ENCODE measurements at places on chromosomes 6 and 20.

GRCh38 chr20:11778206-11778570 is 139.5 kb upstream of the BTBD3 start:
- no peak for DNase-seq

- no peak for DNase-seq
These were observed 85.5 kb upstream of the ZNF217 start for GRCh38 chr20:53678990-53679596.

GRCh38 chr6:45655745-45656476 is 278.2 kb upstream of the SUPT3H start:
- DNase-seq, result no peak

- no peak for DNase-seq
These were observed 83.1 kb downstream of the KCNQ5 start for GRCh38 chr6:72704979-72705378.

- no peak for DNase-seq
These were observed 87.6 kb downstream of the BMP2 start for GRCh38 chr20:6855104-6855503.

DNA sequence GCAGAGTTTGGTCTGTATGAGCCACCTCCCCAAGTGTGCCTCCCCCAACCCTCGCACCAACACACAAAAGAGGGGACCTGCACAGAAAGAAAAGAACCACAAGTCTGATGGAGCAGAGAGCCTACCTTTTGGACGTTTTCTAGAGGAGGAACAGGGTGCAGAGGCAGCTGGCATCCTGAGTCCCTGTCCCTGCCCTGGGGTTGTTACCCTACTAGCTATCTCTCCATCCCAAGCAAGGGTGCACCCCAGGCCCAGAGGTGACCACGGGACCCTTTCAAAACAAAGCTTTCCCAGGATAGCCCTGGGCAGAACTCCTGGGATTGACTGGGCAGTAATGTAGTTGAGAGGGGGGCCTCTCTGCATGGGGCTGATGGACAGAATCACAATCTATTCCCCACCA is 9.7 kb upstream of the MATN4 start:
- DNase-seq, result no peak

- no peak for DNase-seq
These were observed 49.6 kb upstream of the PDE7B start for GRCh38 chr6:135801755-135802465.

DNA sequence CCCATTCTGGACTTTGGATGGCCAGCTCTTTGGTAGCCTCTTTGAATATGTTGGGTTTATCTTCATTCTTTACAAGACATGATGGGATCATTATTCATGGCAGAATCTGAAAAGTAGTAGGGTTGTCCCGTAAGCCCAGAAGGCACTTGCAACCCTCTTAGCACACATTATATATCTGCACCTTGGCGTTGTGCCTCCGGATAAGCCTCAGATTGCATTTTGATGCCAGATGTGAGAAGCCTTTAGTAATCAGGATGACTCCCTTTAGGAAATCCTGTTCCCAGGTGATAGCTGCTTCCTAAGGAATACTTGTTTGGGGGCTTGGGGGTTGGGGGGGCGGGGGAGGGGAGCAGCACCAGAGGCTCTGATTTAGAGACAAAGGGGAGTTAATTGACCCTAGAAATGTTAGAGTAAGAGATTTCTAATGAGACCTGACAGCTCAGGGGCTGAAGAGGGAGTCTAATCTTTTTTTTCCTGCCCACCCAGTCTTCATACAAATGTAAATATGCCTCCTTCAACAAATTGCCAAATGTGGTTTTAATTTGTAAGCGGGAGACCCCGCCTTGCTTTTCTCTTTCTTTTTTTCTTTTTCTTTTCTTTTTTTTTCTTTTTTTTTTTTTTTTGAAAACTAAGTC is 55.1 kb downstream of the JAG1 start:
- no peak for DNase-seq

- DNase-seq, result no peak
These were observed 535.0 kb upstream of the ARID1B start for GRCh38 chr6:156242206-156242605.

DNA sequence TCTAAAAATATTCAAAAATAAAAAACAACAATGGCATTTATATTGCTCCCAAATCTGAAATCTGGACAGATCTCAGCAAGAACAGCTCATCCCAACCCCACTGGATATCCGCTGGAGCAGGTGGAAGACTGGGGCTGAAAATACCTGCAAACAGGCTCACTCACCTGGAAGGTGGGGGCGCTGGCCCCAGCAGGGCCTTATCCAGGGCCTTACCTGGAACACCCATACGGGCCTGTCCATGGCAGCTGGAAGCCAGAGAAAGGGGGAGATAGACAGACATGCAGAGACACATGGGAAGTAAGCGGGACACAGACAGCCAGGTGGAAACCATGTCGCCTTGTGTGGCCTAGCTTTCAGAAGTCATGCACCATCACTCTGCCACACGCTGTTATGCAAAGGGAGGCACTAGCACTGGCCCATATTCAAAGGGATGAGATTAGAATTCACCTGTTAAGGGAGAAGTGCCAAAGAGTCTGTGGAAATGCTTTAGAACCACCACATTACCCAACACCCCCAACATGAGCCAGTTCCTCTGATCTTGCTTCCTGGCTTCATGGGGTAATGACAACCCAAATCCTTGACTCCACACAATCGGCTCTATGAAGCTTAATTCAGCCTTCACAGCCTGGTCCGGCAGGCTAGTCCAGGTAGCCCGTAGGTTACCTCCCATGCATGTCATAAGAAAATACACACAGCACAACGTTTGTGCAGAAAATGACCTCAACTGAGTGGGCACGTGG is 99.0 kb upstream of the CDYL start:
- no peak for DNase-seq

DNA sequence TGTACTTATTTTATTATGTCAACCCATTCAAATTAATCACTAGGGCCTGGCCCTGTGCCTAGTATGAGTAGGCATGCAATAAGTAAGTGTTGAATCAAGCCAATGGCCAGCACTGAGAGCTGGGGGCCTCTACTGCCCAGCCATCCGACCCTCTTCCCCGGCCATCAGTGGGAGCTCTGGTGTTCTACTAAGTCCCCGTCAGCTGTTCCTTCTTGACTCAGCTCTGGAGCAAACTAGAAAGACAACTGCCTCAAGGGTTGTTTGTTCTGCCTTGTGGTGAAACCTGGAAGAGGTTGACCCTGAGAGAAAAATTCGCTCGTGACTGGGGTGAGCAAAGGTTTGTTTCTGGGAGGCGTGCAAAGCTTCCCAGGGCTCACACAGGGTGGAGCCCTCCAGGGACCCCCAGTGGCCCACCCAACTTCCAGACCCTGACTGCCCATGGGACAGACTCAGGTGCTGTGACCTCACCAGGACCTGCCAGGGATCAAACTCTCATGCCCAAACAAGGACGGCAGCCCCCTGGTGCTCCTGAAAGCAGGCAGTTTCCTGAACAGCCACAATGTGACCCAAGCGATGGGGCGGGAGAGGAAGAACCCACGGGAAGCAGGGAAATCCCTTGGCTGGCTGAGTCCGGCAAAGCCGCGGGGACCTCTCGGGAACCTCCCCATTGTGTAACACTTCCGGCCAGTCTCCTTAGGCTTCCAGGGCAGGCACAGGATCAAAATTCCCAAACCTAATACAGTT is 50.4 kb downstream of the BANF2 start:
- DNase-seq, result no peak

Measured in hematopoietic multipotent progenitor cell treated with erythropoietin and hydrocortisone succinate and interleukin-3 and kit ligand, for 17 days (in vitro differentiated cells).